Daoy (cell line): ENCODE measurements at places on chromosomes 6 and 20.

- DNase-seq: peak; percentile 85
Measured at GRCh38 chr6:106159531-106159940, 73.4 kb downstream of the PRDM1 start.

DNA sequence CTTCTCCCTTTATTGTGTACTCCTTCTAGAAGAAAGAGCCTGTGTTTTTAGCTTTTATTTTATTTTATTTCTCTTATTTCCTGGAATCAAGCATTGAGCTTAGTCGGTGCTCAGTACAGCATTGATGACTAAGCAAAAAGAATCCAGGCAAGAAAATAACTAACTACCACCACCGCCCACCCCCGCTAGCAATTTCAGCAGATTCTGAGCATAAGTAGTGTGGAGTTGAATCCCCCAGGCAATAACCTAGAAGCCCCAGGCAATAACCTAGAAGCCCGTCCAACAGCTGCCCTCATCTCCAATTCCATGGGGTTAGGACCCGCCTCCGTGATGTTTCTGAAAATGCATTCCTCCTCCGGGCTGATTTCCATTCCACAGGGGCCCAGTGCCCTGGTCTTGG is 258.0 kb upstream of the TAB2 start:
- DNase-seq: no peak

GRCh38 chr6:22248513-22249308 is 48.1 kb downstream of the PRL start:
- DNase-seq: peak; percentile 40

DNA sequence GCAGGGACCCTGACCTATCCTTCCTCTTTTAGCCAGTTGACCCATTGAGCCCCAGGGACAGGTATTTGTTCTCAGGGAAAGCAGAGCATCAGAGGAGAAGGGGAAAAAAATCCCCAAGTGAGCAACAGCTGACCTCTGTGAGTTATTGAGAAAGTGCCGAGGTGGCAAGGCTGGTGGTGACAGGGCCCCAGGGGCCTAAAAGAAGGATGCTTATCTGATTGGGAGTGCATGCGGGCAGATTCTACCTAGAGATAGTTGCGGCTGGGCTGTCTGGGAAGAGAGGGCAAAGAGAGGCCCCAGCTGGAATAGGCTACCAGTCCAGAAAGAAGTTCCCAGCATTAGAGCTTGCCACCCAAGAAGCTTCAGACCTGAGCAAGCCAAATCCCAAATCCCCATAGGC is 26.5 kb upstream of the MAFB start:
- DNase-seq: no peak

DNA sequence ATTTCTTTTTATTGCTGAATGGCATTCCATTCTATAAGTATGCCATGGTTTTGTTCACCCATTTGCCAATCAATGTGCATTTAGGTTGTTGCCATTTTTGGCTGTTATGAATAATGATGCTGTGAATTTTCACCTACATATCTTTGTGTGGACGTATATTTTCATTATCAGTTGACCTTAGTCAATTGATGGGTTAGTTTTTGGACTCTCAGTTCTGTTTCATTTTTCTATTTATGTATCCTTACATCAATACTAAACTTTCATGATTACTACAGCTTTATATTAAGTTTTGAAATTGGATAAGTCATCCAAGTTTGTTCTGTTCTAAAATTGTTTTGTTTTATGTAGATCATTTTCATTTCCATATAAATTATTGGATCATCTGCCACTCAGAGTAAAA is 261.9 kb upstream of the CNR1 start:
- DNase-seq: no peak

- DNase-seq: no peak
Measured at GRCh38 chr20:31817461-31817860, 1.7 kb upstream of the MYLK2 start.

GRCh38 chr6:5732496-5732895 is 274.2 kb downstream of the NRN1 start:
- no peak for DNase-seq

DNA sequence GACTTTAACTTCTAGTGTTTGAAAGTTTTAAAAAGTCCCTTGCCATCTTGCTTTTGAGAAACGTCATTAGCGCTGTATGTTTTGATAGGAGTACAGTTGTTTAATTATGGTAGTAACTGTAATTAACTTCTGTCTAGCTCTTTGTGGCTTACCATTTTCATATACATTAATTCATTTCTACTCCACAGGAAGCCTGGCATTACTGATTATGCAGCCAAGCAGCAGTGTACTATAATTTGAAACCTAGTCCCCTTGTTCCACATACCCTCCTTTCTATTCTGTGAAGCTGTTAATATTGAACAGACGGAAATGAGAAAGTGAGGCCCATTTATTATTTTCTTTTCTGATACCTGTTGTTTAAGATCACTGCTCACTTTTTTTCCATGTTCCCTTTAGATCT is 235.4 kb downstream of the CDKAL1 start:
- DNase-seq: no peak

GRCh38 chr20:40982415-40983145 is 46.0 kb upstream of the TOP1 start:
- DNase-seq: no peak

- DNase-seq: no peak
Measured at GRCh38 chr6:109183109-109183650, 87.9 kb downstream of the CEP57L1 start.

DNA sequence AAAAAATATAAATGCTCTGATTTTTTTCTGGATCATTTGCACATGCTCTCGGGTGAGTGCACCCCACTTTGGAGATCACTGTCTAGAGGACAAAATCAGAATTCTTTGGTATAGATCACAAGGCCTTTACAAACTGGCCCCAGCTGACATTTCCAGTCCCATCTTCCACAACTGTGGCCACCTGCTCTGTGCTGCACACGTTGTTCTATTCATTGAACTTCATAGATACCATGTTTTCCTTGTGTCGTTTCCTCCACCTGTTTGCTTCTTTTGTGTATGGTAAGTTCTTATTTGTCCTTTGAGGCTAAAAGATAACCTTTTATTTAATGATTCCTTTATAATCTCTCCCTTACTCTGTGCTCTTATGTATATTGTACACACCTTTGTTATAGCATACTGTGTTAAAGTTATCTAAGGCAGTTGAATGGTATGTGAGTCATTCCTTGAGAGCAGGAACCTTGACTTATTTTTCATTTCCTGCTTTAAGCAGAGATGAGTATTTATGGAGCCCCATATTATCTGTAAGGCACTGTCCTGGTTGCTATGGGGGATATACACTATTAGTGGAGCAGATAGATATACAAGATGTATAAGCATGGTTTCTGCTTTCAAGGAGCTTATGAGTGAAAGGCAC is 12.0 kb upstream of the SLC17A5 start:
- DNase-seq: no peak

DNA sequence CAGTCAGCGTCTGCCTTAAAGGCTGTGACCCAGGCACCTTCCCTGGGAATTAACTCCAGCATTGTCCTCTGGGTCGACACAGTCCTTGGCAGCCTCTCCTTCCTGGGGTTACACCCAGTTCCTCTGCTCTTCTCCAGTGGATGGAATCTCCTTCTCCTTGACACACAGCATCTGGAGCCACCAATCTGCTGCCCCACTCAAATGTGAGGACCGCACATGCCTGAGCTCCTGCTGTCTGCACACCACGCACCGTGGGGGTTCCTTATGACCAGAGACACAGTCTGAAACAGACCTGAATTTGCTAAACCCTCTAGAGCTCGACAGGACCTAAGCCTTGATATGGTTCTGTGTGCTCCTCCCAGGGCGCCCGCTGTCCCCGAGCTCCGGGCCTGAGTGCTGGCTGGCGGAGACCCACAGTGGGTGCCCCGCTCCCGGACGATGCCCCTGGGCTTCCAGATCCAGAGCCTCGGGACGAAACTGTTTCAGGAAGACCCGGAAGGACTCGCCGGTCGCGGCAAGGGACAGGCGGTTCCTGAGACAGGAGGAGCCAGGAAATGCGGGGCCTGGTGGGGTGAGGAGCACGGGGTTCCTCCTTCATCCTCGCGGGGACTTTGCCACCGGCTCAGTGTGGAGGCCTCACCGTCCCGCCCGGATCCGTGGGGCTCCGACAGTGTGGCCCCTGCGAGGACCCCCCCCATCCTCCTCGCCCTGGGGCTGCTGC is 2.5 kb upstream of the RAET1G start:
- DNase-seq: no peak

GRCh38 chr6:136405420-136406029 is 115.9 kb upstream of the BCLAF1 start:
- DNase-seq: peak; percentile 9

GRCh38 chr6:151716526-151716932 is 91.0 kb upstream of the ESR1 start:
- peak; percentile 7 for DNase-seq

DNA sequence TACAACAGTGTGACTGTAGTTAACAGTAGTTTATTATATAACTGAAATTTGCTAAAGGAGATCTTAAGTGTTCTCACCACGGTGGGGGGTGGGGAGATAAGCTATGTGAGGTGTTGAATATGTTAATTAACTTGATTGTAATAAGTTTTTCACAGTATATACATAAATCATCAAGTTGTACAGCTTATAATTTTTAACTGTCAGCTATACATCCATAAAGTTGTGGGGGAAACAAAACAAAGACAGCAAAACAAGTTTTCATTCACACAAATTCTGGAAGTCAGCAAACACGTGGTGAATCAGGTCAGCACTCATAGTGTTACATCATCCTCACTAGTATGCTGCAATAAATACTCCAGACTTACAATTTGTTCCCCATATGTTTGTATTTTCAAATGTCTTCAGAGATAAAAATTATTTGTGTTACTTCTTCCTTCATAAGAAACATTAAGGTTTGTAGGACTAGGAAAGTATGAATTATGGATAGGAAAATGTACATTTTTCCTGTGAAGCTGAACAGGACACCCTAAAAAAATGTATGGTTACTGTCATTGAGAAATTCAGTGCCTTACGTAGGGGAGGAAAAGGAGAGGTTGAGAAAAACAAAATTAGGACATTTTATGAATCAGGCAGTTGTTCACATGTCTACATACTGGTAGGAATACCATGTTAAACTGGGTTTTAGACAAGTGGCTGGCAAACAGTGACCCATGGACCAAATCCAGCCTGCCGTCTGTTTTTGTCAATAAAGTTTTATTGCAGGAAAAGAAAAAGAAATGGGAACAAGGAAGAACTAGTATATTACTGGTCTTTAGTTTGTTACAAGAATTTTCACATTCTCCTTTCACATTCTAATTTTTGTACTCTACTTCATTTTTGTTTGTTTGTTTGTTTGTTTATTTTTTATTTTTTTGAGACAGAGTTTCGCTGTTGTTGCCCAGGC is 6.0 kb downstream of the SUMO4 start:
- DNase-seq: no peak

DNA sequence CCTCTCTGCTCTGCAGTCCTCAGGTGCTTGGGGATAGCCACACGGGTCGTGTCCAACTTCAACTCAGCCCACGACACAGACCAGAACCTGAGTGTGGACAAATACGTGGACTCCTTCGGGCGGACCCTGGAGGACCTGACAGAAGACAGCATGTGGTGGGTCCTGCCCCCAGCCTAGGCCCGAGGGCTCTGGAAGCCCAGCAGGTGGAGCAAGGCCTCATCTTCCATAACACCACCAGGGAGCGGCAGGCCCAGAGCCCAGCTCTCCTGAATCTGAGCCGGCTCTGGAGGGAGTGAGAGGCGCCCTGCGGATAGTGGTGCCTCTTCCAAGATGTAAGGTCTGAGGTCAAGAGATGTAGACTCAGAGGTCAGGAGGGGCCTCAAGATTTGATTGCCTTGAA is 19.6 kb downstream of the TGM6 start:
- no peak for DNase-seq

DNA sequence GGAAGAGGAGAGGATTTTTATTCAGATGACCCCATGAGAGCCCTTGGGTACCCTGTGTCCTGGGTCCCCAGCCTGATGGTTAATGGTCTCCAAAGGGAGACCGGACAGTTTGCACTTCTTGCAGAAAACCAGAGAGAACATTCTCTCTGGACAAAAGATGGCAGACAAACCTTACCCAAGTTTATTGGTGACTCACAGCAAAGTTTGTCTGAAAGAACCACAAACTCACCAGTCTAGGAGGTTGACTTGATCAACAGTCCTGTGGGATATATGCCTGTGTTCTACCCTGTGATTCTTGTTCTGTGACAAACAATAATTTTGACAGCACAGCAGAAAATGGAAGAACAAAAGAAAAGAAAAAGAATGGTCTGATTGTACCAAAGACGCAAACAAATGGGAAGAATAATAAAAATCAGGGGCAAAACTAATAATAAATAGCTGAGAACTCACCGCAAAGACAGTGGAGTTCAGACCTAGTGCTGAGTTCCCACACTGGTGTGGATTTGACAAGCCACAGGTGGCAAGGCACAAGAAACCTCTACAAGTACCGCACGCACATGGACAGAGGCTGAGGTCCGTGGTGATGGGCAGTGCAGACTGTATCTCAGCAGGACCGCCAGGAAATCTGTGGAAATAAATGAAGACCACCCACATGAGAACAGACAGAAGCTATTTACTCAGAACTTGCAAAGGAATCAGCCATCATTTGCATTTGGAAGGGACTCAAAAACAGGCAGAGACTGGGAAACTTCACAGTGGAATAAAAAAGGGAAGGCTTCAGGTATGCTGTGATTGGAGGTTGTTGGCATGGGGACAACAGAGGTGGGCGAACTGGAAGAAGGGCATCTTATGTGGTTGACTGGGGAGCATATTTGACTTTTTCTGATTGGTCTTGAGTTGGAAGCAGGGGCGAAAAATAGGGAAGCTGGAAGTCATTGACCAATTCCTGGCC is 246.3 kb upstream of the RNF24 start:
- no peak for DNase-seq

DNA sequence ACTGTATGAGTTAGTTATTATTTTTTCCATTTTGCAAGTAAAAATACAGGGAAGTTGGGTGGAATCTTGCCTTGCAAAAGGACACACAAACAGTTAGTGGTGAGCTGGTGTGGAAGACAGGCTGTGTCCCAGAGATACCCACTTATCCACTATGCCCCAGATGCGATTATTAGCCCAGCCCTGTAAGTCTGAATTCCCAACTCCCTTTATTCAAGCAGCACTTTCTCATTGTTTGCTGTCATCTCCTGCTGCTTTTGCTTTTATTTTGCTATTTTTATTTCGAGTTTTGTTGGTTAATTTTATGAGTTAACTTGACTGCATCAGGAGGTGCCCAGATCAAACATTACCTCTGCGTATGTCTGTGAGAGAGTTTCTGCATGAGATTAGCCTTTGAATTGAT is 239.4 kb downstream of the DOK5 start:
- no peak for DNase-seq
